NCI-H2081 treated with DMSO at 0.1 percent for 48 hours (cell line): ENCODE measurements at places on chromosomes 6 and 20.

DNA sequence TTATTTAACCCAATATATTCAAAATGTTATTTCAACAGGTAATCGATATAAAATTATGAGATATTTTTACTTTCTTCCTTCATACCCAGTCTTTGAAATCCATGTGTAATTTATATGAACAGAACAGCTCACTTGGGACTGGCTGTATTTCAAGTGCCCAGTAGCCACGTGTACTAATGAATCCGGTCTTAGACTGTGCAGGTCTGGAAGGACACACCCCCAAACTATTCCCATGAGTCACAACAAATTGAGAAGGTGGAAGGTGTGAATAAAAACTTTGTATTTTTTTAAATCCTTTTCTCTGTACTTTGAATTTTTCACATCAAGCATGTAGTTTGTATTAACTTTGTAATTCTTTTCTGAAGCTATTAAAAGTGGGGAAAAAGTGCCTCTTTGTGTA is 2.8 kb downstream of the UNC5CL start:
- DNase-seq, result no peak

DNA sequence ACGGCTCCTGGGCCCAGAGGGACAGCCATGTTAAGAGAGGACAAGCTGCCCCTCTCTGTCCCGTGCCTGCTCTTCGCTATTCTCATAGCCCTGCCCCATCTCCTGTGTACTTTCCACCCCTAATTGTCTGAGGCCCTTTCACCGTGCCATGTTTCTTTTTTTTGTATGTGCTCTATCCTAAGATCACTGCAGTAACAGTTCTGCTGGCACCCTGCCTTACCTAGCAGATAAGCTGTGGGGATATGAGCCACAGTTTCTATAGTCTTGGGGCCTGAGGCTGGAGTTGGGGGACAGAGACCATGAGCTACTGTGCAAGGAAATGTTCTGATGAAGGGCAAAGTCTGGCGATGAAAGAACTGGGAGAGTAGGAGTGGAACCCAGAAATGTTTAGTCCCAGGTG is 269.5 kb upstream of the CITED2 start:
- DNase-seq, result no peak

- DNase-seq, result no peak
These were observed 618.5 kb downstream of the COL12A1 start for GRCh38 chr6:74587386-74587785.

- no peak for DNase-seq
These were observed 533.4 kb downstream of the PKHD1 start for GRCh38 chr6:51554029-51554428.

DNA sequence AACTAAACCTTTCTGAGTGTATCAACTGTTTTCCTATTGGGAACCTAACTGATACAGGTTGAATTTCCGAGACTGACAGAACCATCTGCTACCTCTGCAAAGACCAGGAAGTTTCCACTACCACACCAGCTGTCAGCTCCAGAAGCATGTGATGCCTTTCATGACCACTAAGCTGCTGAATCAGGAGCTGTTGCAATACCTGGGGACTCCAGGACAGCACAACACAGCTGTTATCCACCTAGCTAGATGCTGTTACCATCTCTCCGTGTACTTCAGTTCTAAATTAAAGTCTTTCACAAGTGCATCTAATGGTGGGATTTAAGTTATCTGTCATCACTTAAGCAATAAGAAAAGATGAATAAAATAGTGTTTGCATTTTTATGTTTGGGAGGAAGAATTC is 158.2 kb upstream of the IMPG1 start:
- no peak for DNase-seq

DNA sequence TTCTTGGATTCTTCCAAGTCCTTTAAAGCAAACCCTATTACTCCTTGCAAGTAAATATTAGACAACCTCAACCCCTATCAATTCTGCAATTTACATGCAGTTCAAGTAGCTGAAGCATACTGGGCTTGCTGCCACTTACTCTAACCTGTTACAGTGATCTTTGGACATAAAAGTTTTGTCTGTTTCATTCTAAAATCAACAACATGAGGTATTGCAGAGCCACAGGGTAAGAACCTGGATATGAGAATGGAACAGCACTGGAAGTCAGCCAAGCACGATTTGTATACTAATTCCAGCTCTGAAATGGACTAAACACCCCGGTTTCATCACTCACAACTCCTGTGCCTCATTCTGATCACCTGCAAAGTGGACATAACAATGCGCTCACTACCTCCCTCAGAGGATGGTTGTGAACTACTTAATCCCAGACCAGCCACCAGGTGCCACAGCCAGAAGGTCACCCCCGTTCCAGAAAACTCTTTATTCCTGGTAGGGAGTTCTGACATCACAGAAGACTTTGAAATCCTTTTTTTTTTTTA is 270.0 kb downstream of the ADGB start:
- no peak for DNase-seq

DNA sequence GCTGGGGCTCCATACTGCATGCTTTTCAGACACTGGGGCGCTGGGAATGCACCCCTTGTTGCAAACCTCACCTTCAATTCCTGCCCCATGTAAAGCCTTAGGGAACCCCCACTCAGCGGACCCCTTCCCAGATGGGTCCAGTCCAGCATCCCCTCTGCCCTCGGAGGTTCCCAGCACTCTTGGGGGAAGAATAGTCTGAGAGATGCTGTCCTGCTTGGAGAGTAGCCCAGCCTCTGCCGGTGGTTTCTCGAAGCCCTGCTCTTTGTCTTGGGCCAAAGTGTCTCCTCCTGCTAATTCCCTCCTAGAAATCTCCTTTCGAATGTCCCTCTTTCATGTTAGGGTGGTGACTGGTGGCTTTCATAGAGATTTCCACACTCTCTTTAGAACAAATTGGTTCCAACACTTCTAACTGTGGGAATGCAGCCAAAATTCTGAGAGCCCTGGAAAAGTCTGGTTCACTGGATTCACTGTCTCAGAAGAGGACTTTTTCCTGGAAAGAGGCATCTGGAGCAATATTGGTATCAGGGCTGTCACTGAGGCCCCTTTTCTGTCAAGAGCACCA is 24.9 kb upstream of the SULF2 start:
- no peak for DNase-seq

GRCh38 chr20:18995455-18995854 is 181.9 kb downstream of the SCP2D1 start:
- no peak for DNase-seq

DNA sequence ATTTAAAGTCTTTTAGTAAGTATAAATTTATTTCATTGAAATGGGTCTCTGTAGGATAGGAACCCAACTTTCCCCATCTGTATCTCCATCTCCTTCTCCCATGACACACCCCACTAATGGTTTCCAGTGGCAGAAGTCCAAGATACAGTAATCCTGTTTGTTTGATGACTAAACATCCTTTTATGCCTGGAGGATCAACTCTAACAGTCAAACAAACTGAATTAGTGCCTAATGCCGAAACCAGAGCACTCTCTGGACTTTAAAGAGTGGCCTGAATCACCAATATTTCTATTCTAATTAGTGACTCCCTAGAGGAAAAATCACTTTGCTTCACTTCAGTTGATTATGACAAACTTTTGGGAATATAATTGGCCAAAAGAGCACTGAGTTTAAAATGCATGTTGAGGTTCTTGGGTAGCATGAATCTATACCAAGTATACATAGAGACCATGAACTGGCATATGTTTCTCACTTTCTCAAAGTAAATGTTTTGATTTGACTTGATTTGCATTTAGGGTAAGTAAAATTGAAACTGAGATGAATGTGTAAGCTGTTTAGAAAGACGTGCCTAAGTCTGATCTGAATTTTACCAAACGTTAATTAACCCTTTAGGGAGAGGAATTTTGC is 776.4 kb upstream of the NRSN1 start:
- DNase-seq, result peak; percentile 68

GRCh38 chr6:81934936-81935335 is 182.5 kb upstream of the TENT5A start:
- DNase-seq, result no peak

- no peak for DNase-seq
These were observed 12.1 kb upstream of the PDYN start for GRCh38 chr20:2005831-2006426.

DNA sequence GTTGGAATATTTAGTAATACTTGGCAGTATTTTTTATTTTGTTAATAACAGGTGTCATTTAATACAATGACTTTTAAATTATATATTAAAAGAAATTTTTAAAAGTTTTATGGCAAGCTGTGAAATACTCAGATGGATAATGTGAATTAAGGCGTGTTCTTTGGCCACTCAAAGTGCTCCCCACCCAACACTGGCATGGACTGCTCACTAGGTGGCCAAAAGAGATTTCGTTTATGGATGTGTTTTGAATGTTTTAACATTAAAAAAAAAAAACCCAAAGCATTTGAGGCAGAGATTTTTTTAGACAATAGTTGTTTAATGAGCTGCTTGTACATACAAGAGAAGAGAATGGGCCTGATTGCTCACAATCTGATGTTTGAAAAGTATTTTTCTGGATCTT is 86.5 kb downstream of the QKI start:
- no peak for DNase-seq

DNA sequence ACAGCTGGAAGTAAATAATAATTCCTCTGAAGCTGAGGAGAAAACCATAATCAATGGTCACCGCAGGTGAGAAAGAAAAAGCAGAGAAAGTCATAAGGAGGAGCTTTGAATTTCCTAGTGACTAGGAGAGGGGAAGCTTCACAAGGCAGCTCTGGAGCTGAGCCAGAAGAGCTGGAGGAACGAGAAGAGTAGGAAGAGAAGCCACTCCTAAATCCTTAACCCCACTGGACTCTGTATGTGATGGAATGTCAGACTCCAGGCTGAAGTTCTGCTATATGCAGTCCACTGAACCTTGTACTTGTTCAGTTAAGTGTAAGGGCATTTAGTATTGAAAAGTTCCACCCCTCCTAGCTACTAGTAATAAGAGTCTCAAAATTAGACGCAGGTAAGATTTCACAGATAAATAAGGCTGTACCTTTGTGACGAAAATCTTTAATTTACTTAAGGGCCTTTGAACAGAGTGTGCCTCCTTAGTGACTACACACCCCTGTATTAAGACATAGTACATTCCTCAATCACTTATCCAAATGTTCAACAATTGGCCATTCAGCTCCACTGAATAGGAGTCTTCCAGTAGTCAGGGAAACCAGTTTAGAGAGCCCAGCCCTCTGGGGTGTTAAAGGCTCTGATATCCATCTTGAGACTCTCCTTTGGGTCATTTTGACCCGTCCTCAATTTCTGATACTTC is 71.4 kb upstream of the UFL1 start:
- DNase-seq, result no peak

DNA sequence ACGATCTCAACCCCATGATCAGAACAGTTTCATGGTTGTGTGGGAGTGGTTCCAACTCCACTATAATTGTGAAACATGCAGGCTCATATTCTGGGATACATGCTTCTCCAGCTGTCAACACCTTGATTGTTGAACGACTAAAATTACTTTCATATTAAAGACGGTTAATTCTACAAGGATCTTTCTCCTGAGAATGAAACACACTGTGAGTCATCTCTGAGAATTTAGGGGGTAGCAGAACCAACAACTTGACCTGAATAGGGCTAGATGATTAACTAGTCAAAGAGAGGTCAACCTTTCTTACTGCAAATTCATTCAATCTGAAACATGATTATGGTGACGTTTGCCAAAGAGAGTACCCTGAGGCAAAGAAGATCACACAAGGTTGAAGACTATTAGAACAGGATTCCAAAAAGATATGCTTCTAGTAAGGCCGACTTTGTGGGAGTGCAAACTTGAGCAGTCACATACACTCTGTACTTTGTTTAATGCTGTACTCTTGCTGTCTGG is 175.2 kb upstream of the CITED2 start:
- no peak for DNase-seq

DNA sequence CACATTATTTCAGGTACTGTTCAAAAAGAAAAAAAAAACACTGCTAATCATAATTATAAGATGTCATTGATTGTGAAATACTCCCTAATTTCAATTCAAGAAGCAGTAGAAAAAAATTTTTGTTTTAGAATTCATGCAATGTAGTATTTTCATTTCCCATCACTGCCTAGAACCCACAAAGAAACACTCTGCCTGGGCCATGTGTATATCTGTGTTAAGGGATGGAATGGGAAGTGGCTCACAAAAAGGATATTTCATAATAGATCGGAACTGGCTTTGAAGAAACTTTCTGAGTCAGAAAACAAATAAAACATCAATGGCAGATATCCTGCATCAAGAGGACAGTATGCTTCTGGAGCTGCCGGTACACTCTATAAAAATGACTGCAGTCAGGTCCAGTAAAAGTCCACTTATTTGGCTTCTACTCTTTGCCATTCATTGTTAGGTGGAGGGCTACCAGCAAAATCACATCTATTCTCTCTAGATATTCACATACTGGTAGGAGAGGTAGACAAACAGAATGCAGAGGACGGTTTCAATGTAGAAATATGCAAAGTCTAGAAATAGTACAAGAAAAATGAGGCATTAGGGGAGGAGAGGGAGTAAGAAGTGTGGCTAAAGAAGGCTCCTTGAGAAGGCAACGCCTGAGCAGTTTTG is 135.0 kb upstream of the TNFAIP3 start:
- no peak for DNase-seq

GRCh38 chr6:127096167-127096566 is 22.3 kb upstream of the RSPO3 start:
- DNase-seq, result no peak

DNA sequence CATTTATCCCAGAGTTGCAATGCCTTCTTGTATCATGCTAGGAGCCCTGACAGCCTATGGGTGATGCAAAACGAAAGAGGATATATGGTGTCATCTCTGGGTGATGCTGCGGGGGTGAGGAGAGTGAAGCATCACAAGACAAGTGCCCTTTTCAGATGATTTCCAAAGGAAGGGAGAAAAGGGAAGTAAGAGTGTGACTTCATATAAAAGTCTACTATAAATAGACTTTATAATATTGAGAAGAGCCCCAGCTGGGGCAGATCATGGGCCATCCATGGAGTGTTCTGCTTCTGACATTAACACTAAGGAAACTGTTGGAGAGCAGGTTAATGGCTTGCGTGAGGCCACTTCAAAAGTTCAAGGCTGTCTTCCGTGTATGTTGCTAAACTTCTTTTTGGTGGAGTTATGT is 4.4 kb downstream of the CD83 start:
- DNase-seq, result no peak

GRCh38 chr20:15814911-15815310 is 758.3 kb downstream of the KIF16B start:
- DNase-seq, result no peak

GRCh38 chr6:157813191-157813590 is 9.9 kb upstream of the SNX9 start:
- DNase-seq, result no peak

- no peak for DNase-seq
These were observed 1.5 kb downstream of the ZCCHC3 start for GRCh38 chr20:298776-299391.

GRCh38 chr6:134506162-134506561 is 188.2 kb upstream of the SGK1 start:
- DNase-seq, result no peak

DNA sequence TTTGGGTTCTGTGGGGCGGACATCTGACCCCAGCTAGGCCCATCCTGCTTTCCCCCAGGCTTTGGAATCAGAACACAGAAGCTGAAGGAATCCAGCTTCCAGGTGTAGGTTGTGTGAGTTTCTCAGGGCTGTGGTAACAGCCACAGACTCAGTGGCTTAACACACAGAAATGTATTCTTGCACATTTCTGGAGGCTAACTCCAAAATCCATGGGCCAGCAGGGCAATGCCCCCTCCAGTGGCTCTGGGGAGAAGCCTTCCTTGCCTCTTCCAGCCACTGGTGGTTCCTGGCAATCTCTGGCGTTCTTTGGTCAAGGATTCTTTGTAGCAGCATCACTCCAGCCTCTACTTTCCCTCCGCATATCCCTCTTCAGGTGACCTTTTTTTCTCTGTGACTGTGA is 1.3 kb upstream of the EMILIN3 start:
- no peak for DNase-seq

- DNase-seq, result no peak
These were observed 15.0 kb downstream of the SPAG4 start for GRCh38 chr20:35630636-35631035.

- no peak for DNase-seq
These were observed 918 bp downstream of the EIF6 start for GRCh38 chr20:35283441-35284266.
